Suppressor macrophage treated with lipopolysaccharide for 1 hour (primary cell): ENCODE measurements at places on chromosomes 16 and 17.

GRCh38 chr17:247767-248166, 66.3 kb upstream of the DOC2B start:
- no peak for DNase-seq

DNA sequence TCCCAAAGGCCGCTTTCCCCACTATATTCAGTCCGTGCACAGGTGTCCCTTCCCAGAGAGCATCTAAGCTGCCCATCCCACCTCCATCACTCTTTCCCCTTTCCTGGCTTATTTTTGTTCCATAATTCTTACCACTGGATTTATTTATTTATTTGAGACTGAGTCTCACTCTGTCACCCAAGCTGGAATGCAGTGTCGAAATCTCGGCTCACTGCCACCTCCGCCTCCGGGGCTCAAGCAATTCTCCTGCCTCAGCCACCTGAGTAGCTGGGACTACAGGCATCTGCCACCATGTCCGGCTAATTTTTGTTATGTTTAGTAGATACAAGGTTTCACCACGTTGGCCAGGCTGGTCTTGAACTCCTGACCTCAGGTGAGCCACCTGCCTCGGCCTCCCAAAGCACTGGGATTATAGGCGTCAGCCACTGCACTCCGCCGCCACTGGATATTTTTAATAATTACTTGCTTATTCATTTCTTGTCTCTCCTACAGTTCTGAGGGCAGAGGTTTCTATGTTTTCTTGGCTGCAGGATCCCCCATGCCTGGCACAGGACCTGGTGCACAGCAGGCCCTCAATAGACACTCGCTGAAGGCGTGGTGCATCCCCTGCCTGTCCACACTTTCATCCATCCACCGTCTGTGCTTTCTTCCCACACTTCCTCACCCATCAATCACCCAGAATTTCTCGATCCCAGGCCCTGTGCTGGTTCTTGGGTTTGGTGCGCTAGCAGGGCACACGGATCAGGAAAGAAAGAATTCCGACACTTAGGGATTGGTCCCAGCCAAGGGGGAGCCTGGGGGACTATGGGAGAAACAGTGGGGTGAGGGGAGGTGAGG, 9.9 kb upstream of the ADGRG1 start:
- no peak for DNase-seq

DNA sequence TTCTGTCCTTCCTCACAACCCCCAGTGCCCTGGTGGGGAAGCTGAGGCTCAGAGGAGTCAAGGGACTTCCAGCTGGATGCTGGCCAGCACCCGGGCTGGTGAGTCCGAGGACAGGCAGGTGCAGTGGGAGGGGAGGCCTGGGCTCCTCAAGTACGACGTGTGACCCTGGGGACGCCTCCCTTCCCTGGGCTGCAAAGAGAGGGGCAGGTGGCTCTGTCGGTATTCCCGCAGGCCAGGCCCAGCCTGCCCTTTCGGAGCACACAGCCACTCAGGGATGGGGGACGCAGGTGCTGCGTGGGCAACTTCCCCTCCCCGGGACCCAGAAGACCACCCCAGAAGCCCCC, 33.1 kb upstream of the PVALEF start:
- no peak for DNase-seq

GRCh38 chr16:27803775-27804549, 254.0 kb downstream of the KATNIP start:
- no peak for DNase-seq

GRCh38 chr17:51118330-51119195, 2.1 kb downstream of the SPAG9 start:
- DNase-seq: no peak

- DNase-seq: no peak
Measured at GRCh38 chr16:29757950-29758466, 12.2 kb upstream of the C16orf54 start.

GRCh38 chr16:74029115-74029792, 267.4 kb upstream of the PSMD7 start:
- no peak for DNase-seq

DNA sequence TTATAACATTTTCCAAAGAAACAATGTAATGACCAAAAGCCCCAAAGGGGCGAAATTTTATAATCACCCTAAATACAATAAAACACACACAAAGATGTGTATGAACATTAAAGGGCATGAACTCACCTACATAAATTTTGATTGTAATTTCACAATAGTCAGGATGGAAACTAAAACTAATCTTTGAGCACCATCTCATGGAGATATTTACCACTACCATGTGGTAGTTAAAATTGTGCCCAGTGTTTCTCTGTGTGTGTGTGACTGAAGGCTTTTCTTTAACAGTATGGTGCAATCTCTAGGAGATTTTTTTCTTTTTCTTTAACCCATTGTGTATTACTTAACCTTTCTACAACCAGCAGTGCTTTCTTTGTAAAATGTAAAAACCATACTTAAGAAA, 19.7 kb upstream of the MEIOC start:
- DNase-seq: peak; percentile 64

- no peak for DNase-seq
Measured at GRCh38 chr16:61892531-61892930, 143.7 kb downstream of the CDH8 start.

DNA sequence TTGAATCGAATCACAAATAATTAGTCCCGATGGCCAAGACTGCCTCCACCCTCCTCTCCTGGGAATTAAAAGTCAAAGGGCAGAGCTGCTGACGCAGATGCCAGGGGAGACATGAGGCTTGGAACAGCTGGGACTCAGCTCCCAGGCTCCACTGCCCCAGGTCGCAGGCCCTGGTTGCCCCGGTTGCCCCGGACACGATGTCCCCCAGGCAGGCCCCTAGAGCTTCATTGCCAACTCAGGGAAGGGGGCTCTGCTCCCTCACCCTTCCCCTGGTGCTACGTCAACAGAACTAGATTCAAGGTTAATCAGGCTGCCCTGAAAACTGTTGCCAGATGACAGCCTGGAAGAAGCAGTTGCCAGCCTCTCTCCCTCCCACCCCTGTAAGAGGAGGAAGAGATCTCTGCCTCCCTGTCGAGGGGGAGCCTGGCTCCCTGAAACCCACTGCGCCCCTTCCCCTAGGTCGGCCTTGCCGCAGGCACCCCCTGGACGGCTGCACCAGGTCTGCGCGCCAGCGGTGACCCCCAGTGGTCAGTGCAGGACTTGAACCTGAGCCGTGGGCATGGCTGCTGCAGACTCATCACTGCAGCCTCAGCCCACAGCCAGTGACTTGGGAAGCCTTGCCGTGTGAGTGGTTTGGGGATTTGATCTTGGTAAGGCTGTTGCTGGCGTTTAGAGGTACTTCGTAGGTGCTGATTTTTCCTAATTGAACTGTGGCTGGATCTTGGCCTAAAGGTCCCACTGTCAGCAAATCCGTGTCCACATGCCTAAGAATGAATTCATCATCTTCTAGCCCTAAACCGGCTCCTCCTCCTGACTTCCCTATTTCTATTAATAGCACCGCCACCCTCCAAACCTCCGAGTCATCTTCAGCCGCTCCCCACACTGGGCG, 84.1 kb upstream of the TOB1 start:
- peak; percentile 91 for DNase-seq

DNA sequence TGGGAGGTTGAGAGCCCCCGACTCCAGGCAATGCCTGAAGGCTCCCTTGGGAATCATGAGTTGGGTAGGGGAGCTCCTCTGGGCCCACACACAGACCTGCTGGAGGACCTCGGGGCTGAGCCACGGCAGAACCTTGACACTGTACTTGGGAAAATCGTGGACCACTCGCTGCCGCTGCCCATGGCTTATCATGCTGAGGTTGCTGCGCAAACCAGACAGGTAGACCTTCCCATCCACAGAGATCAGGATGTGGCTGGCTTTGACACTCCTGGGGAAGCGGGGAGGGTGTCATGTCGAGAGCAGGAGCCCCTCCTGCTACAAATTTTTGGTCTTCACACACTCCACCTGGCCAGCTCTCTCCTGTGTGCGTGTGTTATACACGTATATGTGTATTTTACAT, 7.2 kb upstream of the LIMD2 start:
- DNase-seq: no peak

- DNase-seq: no peak
Measured at GRCh38 chr17:45676695-45677094, 107.4 kb upstream of the CRHR1 start.

GRCh38 chr17:1203111-1203966, 23.6 kb upstream of the ABR start:
- peak; percentile 93 for DNase-seq

GRCh38 chr16:72815348-72816318, 232.3 kb downstream of the ZFHX3 start:
- DNase-seq: no peak

DNA sequence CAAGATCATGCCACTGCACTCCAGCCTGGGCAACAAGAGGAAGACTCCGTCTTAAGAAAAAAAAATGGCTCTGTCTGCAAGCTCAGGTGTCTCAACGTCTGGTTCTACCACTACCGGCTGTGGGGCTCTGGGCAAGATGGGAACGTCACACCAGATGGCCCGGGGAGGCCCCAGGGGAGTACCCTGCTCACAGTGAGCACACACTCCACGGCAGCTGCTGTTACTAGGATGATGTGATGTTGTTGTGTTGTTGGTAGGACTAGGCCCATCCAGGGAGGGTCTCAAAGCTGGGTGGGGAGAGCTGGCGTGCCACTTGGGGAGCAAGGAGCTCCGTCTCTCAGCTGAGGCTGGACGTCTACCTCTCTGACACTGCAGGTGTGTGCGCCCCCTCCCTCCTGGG, 9.4 kb upstream of the NPTX1 start:
- DNase-seq: no peak

- no peak for DNase-seq
Measured at GRCh38 chr16:75063549-75064088, 53.0 kb downstream of the LDHD start.

DNA sequence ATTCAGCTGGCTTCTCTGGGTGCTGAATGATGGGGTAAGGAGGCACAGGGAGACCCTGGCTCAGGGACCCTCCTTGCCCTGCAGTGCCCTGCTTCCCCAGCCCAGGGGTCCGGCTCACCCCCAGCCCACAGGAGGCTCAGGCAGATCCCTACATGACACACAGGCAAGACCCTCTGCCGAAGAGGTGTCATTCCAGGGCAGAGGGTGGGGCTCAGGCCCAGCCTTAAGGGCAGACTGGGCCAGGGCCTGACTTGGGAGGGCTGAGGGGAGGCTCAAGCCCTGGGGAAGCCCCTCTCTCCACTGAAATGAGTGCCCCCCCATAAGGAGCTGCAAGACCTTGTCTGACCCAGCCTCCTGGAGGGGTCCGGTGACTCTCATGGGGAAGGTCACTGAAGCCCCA, 30.3 kb upstream of the KSR1 start:
- DNase-seq: no peak

DNA sequence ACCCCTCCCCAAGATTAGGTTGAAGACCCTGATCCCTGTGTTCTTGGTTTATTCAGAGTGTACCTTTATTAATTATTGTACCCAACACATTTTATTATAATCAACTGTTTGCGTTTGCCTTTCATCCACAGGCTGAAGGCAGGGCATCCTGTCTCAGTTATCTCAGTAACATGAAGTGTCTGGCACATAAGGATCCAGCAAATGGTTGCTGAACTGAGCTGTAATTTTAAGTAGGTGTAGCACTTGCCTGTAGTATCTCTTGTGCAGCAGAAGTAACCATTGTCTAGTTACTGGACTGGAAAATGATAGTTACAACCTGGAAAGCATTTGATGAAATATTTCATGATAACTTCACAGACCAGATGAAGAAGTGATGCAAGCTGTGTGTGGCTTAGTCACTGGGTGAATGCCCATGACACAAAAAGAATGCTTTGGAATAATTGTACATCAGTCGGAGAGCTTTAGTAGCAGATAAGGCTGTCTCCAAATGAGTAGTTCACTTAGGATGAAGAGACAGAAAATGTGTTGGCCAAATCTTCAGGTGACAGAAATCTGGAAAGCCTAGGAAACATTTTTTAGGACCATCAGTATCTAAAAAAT, 56.6 kb downstream of the ESRP2 start:
- DNase-seq: no peak

DNA sequence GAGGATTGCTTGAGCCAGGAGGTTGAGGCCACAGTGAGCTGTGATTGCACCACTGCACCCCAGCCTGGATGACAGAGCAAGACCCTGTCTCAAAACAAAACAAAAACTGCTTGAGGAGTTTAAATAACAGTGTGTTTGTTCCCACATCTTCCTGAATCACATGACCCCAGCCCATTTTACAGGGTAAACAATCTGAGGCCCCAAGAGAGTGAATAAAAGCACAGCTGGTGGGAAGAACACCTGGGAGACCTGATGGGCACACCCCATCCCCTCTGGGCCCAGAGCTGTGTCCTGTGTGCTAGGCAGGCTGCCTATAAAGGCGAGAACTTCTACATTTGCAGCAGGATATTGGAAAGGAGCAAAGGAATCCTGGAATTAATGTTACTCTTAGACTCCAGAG, 69.6 kb downstream of the PLXDC1 start:
- no peak for DNase-seq

GRCh38 chr17:28536532-28537218, 15.7 kb downstream of the UNC119 start:
- DNase-seq: no peak

GRCh38 chr17:5508810-5509209, 22.4 kb downstream of the MIS12 start:
- no peak for DNase-seq

- no peak for DNase-seq
Measured at GRCh38 chr16:29873319-29873718, 10.3 kb upstream of the CDIPT start.
